ENCODE measurements at places on chromosomes 3 and 15.
A peak's percentile ranks its signal among the peaks of the same experiment; 100 is the strongest.

- no peak for DNase-seq
These were observed 158.6 kb upstream of the LMCD1 start for GRCh38 chr3:8343058-8343457.

DNA sequence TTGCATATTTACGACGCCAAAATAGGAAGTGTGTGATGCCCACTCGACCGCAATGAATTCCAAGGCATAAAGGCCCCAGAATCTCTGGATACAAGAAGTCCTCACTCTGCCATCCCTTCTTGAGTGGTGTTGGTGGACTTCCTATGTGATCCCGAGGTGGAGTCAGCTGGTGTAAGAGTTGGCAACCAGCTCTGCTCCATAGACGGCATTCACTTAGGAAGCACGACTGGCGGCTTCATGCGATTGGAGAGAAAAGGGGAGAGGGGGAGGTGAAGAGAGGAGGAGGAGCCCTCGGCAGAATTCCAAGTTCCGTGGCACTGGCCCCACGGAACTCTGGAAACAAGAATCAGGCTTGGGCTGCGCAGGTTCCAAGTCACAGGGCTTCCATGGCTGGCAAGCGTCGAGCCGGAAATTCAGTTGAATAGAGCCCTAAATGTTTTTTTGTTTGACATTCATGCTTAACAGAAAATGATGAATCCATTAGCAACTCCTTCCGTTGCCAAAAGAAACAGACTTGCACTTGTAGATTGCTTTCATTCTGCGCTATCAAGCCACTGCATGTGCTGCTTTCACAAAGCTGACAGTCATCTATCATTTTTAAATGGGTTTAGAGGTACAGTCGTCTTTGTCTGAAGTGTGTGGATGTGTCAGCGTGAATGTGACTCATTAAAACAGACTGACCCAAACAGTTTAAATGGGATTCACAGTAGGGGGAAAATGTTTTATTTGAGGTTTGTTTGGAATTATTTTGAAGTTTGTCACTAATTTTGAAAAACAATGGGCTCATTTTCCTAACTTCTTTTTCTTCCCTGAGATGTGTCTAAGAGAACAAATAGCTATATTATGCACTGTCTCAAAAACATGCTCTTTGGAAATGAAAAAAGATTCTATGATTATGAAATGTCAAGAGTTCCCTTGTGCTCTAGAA lies 428.3 kb upstream of the ATP11B start:
- DNase-seq = no peak

DNA sequence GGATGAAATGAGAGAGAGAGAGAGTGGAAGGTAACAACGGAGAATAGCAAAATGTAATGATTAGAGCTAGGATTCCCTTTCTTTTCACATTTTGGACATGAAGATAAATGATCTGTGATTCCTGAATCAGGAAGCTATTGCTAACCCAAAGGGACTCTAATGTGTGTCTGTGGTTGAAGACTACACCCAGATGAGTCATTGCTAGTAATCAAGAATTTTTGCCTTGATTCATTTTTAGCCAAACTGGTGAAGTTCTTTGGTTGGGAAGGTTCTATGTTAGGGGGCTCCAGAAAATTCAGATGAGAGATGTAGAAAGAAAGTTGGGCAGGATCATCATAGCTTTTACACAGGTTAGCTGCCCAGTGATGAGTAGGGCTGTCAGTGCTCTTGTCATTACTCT lies 116.4 kb downstream of the DUT start:
- DNase-seq = no peak

GRCh38 chr3:107954845-107955244 lies 136.0 kb downstream of the CD47 start:
- DNase-seq = no peak

DNA sequence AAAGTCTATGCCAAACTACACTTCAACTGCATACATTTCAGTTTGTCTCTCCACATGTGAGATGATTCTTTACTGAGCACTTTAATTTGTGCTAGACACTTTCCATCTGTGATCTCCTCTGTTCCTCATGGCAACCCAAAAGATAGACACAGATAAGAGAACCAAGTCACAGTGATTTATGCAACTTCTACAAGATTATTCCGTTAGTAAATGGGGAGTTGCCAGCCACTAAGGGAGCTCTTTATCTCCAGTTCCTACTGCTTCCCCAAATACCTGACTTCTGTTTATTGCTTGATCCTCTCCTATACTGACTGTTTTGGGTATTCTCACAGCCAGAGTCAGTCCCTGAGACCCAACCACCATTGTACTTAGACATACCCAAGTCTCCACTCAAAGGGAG lies 24.1 kb upstream of the AKAP13 start:
- DNase-seq = no peak

GRCh38 chr15:40926659-40927494 lies 2.3 kb upstream of the DLL4 start:
- DNase-seq = no peak

GRCh38 chr15:40355976-40356585 lies 1.9 kb upstream of the DISP2 start:
- DNase-seq = no peak

DNA sequence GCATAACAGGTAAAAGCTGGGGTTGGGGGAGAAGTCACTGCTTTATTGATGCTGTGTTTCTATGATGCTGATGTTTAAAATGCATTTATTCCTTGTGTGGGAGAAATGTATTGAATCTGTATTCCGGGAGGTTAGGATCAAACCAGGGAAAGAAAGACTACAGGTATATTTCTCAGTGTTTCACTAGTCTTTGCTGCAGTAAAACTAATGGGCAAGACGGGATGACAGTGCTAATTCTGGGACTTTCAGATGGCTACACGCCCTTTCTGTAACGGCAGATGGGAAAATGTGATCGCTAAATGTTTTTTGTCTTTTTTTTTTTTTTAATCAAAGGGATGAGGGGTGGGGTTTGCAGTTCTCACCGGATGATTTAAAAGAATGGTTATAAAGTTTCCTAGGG lies 393 bp downstream of the CNTN6 start:
- no peak for DNase-seq

DNA sequence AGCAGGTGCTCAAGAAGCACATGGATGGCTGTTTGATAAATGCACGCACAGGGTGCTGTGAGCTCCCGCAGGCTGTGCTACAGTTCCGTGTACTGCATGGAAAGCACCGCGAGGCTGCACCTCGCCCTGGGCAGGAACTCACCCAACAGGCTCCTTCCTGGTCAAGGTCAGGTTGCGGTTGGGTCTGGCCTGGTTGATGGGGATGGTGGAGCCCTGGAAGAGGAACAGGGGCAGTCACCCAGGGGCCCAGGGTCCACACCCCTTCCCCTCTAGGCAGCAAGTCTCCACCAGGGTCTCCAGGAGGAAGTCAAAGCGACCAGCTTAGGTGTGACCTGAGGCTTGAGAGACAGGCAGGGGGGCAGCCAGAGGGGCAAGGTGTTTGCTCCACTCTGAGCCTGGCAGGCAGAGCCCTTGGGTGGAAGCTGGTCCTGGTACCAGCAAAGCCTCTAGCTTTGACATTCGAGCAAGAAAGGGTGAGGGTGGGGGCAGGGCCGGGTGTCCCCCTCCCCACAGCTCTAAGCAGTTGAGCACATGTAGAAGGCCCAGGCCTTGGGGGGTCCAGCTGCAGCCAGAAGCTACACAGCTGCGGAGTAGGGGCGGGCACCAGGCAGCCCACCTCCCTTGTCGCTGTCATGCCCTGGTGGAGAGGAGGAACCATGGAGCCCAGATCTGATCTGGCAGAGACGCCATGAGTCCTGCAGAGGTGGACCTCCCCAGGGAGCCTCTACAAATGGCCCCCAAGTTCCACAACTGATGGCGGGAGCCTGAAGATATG lies 46.3 kb upstream of the SLC41A3 start:
- peak; percentile 7 for DNase-seq

GRCh38 chr3:15553749-15554148 lies 32.2 kb upstream of the COLQ start:
- DNase-seq = no peak

DNA sequence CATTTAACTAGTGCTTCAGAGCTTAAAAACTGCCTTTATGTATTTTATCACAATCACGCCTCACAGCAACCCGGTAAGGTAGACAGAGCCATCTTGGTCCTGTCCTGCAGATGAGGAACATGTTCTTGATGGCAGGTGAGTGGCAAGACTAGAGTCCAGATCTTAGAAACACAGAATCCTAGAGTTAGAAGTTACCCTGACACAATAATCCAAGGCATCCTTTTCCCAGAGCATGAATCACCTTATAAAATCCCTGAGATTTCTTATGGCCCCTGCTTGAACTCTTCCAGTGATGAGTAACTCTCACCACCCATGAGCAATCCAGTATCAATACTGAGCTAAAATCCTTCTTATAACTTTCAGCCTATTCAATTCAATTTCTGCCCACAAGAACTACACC lies 16.9 kb downstream of the POPDC2 start:
- no peak for DNase-seq

DNA sequence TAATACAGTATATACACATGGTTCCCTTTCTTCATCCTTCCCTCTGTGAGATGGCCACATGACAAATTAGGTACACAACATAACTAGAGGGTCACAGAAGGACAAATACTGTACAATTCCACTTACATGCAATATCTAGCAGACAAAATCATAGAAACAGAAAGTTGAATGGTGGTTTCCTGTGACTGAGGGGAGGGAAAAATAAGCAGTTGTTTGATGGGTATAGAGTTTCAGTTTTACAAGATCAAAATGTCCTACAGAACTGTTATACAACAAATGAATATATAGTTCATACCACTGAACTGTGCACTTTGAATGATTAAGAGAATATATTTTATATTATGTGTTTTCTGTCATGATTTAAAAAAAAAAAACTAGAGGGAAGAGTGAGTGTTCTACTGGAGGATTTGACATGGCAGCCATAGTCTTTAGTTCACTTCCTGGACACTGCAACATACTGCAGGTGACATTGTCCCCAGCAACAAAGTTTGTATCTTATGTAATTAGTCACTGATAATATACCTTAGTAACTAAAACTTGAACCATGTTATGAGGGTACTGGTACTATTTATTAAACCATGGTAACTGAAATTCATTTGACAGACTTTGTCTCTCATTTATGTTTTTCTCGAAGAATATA lies 37.2 kb downstream of the CCDC54 start:
- no peak for DNase-seq

GRCh38 chr3:120438665-120439370 lies 12.0 kb downstream of the FSTL1 start:
- DNase-seq = no peak

GRCh38 chr3:8554696-8555095 lies 53.1 kb downstream of the LMCD1 start:
- no peak for DNase-seq

DNA sequence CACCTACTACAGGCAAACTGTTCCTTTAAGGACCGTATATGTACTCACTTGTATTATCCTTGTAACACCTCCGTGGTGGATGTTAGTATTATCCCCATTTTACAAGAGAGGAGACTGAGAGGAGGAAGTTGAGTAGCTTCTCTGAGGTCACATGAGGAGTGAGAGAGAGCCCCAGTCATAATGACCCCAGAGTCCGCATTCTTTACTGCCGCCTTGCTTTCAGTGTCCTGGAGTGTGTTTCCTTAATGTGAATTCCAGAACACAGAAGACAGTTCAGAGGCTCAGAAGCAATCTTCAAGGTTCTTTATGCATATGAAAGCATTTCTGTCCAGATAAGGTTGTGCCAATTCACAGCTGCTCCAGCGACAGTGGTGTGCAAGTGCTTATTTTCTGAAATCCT lies 199.2 kb downstream of the CACNA2D3 start:
- DNase-seq = no peak

DNA sequence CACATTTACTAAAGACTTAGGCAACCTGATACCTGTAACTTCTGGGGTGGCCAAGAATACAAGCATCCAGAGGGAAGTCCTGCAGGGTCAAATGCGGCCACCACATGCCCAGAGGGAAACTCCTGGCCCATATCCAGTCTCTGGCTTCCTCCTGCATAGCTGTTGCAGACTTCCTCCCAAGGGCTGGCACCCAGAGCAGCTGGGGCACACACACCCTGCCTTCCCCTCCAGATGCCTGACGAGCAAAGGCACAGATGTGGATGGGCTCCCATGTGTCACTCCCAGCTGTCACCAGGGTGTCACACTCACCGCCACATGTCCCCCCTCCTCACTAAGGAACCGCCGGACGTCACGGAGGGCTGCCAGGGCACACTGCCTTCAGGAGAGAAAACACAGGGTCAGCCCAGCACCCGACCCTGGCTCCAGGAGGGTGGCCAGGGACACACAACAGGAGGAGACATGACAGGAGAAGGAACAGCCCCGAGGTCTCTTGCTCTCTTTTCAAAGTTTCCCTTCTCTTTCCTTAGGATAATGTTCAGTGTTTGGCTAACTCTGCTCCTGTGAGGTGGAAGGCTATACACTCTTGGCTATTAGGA lies 13.2 kb downstream of the PFKFB4 start:
- DNase-seq = no peak

DNA sequence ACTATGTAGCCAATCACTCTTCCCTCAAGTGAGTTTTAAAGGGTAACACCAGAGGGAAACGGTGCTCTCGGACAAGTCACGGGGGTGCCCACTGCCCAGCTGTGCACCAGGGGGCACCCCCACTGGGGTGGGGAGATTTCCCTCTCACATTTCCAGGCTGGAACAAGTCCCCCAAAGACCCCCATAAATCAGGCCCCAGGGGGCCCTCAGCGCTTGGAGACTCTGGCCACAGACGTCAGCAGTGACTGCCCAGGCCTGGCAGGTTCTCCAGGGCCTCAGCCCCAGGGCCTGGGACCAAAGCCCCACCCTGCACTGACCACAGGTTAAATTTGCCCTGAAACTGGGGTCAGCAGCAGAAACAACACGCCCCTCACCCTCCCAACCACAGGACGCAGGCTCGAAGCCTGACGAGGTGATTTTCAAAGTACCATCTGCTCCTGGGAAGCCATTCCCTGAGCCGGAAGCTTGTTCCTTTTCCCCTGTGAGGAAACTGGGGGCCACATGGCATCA lies 17.0 kb downstream of the XXYLT1 start:
- DNase-seq = no peak

- DNase-seq = no peak
These were observed 18.7 kb upstream of the BCL2A1 start for GRCh38 chr15:79989682-79990081.

DNA sequence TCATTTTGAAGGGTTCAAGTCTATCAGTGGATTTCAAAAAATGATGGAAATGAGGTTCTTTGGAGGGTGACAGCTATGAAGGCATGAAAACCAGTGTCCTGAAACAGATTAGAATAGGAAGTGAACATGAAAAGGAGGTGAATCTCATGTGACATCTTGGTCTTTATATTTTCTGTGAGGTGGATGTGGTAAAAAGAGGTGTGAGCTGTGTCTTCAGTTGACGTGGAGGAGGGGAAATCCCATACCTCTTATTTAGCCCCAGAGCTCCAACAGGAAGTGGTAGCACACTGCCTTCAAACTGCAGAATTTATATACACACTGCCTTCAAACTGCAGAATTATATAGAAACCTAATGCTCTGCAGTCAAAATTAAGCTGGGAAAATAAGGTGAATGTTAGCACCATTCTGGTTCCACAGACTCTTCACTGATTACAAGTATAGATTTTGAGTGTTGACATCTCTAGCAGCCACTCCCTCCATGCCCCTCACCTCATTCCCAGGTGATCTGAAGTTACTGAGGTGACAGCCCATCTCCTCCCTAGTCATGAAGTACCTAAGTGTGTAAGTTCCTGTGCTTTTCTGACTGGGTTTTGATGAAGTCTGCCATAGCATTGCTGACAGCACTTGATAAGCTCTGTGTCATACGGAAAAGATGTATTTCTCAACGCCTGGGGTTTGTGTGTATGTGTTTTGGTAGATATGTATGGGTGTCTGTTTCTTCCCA lies 2.7 kb downstream of the RAB8B start:
- DNase-seq = no peak
